Activated CD4-positive, alpha-beta T cell treated with anti-CD3 and anti-CD28 coated beads, Interleukin-2, amount 10 ng/mL, durations not matched to agents 7 days and 5 days (primary cell): ENCODE measurements at places on chromosomes 6 and 20. TPM values are rescaled to one million over a fixed set of nuclear protein-coding genes. Genes with fewer than 3 reads are reported as not detected.

GRCh38 chr20:20734475-20734948 lies 22.1 kb upstream of the RALGAPA2 start:
- peak; percentile 40 for DNase-seq

GRCh38 chr6:12911427-12911826 lies 194.9 kb downstream of the PHACTR1 start:
- DNase-seq, result no peak

MUC21 gene
- total RNA-seq, result not detected

GRCh38 chr20:47576516-47577033 lies 74.9 kb downstream of the NCOA3 start:
- peak; percentile 22 for DNase-seq

DNA sequence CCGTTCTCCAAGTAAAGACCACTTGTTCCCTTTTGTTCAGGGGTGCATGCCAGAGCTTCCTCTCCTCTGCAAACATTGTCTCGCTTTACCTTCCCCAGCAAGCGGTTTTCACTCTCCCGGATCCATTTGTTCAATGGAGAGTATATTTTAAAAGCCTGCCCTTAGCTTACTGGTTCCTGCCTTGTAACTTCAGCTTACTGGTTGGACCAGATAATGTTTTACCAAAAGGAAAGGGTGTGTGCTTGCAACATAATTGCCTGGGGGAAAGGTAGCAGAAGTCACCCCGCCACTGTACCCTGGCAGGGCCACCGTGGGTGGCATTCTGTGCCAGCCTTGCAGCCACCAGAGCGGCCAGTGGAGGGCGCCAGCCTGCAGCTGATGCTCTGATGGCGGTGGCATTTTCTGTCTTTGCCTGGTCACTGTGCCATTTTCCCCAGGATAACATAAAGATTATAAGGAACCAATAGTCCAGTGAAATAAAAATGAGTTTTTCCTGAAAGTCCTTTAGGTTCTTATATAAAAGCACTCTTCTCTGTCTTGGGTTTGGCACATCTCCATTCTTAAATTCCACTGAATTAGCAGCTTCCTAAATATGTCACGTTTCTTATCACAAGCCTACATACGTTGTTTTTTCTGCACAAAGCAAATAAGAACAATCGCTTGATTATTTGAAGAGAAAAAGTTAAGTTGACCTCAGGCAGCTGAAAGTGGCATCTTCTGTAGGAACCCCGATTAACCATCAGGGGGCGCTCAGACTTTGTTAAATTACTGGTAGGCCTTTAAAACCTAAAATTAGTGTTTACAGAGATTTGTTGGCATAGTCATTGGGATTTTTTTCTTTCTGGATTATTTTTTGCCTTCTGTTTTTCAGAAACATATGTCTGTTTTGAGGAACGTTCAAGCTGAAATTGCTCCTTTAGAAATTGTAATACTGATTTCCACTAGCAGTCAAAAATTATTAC lies 67.4 kb upstream of the XRN2 start:
- peak; percentile 77 for DNase-seq

- peak; percentile 31 for DNase-seq
Measured at GRCh38 chr20:32017711-32018251, 7.5 kb downstream of the CCM2L start.

RIMS4 gene
- not detected for total RNA-seq
